M059J (cell line): ENCODE measurements at places on chromosomes 12 and 14. TPM values are rescaled to one million over a fixed set of nuclear protein-coding genes. Genes with fewer than 3 reads are reported as not detected.

DNA sequence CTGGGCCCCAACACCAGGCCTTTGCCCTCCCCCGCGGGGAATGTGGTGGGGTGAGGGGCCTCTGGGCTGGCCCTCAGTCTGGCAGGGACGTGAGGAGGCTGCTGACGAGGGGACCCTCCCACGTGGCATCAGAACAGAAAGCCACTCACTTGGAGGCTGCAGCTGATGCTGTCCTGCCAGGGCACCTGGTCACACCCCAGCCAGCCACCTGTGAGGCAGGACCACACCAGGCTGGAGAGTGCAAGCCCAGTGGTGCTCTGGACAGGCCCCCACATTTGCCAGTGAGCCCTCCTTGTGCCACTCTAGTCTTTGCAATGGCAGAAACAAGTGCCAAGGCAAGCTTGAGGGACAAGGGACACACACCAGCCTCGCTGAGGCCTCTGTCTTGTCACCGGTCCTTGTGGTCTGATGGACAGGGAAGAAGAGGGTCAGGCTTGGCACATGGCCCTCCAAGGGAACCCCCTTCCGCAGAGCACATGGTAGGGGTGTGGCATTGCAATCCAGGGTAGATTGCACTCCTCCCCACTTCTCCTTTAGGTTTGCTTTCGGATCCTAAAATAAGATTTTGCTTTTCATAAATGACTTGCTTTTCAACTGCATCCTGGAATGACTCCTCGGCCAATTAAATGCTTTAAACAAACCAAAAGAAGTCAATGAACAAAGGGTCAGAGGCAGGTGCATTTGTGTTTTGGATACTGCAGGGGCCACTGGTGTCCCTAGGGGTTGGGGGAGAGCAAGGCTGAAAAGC lies 53.7 kb downstream of the CCDC88C start:
- DNase-seq = no peak

DNA sequence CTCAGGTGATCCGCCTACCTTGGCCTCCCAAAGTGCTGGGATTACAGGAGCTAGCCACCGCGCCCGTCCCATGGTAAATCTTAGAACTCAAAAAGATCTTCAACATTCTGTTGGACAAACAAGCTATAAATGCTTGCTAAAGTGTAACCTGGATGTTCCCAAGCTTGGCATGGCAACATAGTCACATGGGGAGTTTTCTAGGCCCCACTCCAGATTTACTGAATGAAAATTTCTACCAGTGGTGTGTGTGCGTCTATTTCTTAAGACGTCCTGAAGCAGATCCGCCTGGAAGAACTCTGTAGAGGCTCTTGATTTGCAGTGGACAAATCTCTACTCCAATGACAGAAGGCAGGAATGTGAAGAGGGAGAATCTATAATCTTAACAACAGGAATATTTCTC lies 59.9 kb downstream of the ZFYVE21 start:
- no peak for DNase-seq

DNA sequence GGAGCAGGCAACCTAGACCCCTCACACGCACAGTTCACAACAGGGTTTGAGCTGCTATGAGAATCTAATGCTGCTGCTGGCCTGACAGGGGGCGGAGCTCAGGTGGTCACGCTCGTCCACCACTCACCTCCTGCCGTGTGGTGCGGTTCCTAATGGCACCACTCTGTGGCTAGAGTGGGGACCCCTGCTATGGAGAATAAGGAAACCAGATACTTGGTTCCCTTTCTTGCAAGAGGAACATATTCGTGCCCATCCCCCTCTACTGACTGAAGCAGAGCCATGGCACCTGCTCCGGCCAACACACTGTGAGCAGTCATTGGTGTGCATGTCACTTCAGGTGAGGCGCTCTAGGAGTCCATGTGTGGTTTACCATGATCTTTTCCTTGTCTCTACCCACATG lies 30.4 kb upstream of the RIMBP2 start:
- no peak for DNase-seq

GRCh38 chr12:124776125-124776513 lies 87.5 kb downstream of the SCARB1 start:
- peak; percentile 53 for DNase-seq

Gene TTC9
- 0.07 and 1.3 TPM in 2 replicates for total RNA-seq

Gene CLIP1
- 20.4 and 33.3 TPM in 2 replicates for total RNA-seq

Gene OR6C1
- total RNA-seq = not detected in 2 replicates
